Fibroblast of skin of abdomen (primary cell): ENCODE measurements at places on chromosomes 1 and 21.

- no peak for DNase-seq
Measured at GRCh38 chr1:53549287-53549686, 90.1 kb downstream of the DMRTB1 start.

DNA sequence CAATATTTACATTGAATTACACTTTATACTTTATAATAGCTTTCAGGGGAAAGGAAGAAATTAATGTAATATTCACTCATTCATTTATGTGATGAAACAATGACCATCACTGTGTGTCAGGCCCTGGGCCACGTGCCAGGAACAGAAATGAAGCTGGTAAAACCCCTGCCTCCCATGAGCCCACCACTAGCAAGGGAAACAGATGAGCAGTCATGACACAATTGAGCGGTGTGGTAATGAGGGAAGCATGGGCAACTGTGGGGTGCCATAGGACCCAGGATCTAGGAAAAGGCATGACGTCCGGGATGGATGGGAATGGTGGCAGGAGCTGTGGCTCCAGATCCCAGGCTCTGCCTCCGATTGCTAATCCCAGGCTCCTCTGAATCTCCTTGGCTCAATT, 17.0 kb upstream of the SLC5A9 start:
- no peak for DNase-seq

- no peak for DNase-seq
Measured at GRCh38 chr1:31444725-31445448, 31.9 kb downstream of the SERINC2 start.

- no peak for DNase-seq
Measured at GRCh38 chr1:81327103-81327710, 473.5 kb upstream of the ADGRL2 start.

- DNase-seq = peak; percentile 24
Measured at GRCh38 chr21:44054710-44055109, 42.6 kb downstream of the TRAPPC10 start.

- peak; percentile 2 for DNase-seq
Measured at GRCh38 chr1:71083271-71083670, 2.4 kb upstream of the ZRANB2 start.
